ELF-1 (cell line): ENCODE measurements at places on chromosomes 12 and 14.

DNA sequence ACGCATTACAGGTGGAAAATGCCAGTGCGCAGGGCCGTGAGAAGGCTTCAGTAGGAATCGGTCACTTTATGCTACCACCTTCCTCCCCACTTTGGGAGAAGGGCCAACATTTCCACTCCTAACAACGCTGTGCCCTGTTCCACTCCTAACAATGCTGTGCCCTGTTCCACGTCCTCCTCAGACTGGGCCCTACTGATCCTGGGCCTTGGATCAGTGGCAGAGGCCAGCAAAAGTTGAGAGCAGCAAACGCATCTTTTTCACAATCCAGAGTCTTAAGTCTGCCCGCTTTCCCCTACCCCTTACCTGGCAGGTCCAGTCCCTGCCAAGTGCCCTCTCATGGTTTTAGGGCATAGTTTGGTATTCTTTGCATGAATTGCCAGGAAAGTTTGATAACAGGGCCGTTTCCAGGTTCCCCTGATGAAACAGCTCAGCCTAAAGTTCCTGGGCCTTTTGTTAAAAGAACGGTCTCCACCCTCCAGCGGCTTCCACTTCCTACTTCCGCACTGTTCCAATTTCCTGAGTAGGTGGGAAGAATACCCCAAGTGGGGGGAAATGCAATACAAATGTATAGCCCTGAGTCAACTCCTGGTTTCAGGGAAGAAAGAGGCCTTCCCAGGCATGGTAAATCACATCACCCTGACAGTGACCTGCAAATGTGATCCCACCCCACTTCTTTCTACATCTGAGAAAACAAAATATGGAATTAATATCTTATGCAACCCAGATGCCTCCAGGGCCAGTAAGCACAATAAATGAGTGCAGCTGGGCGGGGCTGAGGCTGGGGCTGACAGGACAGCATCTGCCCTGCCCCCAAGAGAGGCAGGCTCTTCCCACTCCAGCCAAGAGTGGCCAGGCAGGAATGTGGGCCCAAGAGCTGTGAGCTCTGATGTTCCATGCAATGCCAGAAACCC is 15.0 kb downstream of the KCTD10 start:
- DNase-seq, result peak; percentile 67

- peak; percentile 27 for DNase-seq
These were observed 632 bp downstream of the UBR7 start for GRCh38 chr14:93207468-93208308.

GRCh38 chr14:98692832-98693231 is 579.2 kb downstream of the BCL11B start:
- no peak for DNase-seq

DNA sequence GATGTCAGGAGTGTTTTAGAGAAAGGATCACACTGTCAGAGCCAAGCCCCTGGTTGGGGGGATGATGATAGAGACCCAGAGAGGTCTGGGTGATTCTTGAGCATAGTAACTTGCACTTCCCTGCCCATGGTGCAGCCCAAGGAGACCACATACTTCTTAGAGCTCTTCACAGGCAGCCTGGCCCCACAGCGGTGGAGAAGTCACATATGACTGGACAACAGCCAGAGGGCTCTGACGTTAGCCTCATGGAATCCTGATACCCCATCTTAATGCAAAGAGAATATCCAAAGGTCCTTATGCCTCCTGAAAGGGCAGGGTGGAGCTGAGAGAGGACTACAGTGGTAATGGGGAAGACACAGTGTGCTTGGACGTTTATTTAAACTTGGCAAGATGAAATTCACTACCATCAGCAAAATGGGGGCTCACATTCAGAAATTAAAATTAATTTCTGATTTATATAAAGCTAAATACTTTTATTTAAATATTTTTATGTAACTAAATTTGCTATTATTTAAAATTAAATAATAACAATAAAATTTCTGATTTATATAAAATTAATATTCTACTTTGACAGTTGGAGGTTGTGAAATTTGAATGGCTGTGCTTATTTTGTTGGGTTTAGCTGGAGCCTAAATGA is 131.3 kb downstream of the KTN1 start:
- peak; percentile 11 for DNase-seq

DNA sequence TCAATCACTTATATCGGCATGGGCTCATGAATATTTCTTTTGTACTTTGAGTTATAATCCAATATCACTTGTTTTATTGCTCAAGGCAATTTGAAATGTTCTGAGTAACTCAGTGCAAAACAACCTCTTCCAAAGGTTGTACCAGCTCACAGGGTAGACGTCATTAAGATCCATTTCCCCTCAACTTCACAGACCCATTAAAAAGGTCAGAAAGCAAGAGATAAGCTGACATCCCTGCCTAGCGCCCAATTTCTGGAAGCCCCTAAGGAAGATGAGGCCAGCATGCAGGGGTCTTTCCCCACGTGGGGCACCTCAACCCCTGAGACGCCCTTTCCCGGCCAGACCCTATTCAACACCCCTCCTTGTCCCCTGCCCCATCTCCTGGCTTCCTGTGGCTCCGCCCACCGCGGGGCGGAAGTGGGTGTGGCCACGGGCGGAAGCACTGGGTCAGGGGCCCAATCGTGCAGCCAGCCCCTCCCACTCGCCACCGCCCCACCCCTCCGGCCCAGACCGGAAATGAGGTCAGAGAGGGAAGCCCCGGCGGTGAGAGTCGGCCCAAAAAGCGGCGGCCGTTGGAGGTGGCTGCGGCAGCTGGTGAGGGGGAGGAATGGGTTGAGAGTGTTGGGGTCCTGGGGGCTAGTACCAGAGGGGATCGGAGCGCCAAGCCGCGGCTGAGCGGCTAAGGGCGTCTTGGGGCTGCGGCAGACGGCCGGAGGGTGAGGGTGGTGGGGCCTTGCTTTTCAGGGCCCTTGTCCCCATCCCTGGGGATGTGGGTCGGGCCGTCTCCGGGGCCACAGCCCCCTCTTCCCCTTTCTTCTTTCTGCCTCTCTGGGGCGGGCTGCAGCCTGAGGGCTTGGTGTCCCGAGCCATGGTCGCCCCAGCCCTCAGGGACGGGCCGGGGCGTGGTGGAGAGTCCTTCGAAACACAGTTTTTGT is at the start of gene GPATCH2L:
Gene GPATCH2L (plus strand): TSS at position 525 of the 935 bp plus-strand sequence. CDS start 2,442 bp downstream, outside the sequence.
- peak; percentile 93 for DNase-seq

- no peak for DNase-seq
These were observed 59.9 kb downstream of the BMP4 start for GRCh38 chr14:53896726-53897125.

GRCh38 chr12:132380641-132381040 is 51.3 kb upstream of the GALNT9 start:
- no peak for DNase-seq

DNA sequence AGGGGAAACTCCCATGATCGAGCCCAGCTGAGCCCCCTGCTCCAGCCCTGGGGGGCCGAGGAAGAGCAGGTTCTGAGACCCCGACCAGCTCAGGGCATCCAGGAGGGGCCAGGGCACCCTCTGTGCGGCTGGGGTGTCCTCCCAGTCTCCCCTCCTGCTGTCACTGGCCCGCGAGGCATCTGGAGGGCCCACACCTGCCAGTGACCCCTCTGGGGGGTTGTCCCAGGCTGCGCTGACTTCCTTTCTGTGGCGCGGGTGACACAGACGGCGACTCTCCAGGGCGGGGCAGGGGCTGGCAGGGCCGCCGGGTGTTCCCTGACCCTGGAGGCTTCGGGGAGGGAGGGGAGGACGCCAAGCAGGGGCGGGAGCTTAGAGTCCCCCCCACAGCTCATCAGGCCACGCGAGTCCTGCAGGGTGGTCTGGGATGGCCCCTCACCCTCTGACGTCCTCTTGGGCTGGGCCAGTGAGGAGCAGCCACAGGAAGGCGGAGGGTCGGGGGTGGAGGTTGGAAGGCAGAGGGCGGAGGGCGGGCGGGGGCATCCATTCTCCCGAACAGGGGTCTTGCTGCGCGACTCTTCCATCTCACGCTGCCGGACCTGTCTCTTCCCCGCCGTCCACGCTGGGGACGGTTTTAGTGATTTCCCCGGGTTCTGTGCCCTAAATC is 38.6 kb upstream of the FBRSL1 start:
- no peak for DNase-seq

DNA sequence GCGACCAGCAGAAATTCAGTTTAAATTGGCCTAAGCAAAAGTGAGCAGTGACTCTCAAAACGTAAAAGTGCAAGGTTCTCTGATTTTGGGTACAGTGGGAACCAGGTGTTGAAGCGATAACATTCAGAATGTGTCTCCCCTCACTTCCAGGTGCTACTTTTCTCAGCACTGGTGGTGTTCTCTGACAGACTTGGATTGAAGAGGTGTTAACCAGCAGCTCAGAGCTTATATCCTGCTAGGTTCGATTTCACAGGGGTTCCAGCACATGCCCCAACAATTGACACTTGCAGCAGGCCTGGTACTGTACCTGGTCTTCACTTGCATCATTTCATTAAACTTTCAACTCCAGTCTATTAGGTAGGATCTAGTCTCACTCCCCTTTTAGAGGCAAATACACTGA is 680.2 kb downstream of the VRK1 start:
- no peak for DNase-seq

DNA sequence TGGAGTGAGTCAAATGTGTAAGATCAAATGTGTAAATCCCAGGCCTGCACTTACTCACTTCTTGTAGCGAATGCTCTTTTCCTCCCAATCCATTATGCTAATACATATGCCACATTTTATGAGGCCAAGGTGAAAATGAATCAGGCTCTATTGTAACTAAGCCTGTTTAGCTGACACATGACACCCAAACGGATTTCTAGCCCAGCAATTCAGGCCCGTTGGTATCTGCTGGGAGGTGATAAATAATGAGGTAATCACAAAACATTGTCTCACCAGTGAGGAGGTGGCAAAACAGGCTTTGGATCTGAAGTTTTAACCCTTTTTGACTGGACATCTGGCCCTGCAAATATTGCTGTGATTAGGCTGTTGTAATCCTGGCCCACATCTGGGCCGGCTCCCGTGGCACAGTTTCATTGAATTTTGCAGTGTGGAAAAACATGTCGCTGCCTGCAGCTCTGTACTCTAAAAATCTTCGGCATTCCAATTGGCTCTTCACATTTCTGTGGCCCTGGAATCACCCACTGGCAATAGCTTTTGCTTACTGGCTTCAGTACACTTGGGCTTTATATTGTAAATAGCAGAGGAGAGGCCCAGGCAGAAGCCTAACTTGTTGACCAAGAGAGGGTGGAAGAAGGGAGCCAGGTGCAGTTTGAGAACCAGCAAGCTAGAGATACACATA is 106.1 kb downstream of the PAX9 start:
- peak; percentile 10 for DNase-seq

DNA sequence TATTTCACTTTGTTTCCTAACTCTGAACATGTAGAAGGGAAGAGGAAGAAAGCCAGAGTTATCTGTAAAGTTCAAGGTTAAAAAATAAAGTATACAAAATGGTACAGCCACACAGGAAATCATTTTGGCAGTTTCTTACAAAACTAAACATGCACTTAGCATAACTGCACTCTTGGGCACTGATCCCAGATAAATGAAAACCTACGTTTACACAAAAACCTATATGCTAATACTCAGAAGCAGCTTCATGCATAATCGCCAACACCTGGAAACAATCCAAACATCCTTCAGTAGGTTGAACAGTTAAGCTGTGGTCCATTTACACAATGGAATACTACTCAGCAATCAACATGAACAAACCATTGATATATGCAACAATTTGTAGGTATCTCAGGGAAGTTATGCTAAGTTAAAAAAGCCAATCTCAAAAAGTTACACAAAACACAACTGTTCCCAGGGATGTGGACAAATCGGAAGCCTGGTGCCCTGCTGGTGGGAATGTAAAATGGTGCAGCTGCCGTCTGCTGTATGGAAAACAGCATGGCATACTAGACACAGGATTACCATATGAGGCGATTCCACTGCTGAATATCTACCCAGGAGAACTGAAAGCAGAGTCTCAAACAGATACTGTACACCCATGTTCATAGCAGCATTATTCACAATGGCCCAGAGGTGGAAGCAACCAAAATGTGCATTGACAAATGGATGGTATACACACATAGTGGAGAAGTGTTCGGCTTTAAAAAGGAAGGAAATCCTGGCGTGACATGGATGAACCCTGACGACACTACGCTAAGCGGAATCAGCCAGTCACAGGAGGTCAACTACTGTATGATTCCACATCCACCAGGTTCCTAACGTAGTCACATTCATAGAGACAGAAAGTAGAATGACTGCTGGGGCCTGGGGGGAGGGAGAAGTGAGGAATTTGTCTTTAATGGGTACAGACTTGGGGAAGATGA is 37.7 kb downstream of the NRDE2 start:
- DNase-seq, result no peak

GRCh38 chr12:114681116-114681871 is 2.7 kb downstream of the TBX3 start:
- peak; percentile 44 for DNase-seq

DNA sequence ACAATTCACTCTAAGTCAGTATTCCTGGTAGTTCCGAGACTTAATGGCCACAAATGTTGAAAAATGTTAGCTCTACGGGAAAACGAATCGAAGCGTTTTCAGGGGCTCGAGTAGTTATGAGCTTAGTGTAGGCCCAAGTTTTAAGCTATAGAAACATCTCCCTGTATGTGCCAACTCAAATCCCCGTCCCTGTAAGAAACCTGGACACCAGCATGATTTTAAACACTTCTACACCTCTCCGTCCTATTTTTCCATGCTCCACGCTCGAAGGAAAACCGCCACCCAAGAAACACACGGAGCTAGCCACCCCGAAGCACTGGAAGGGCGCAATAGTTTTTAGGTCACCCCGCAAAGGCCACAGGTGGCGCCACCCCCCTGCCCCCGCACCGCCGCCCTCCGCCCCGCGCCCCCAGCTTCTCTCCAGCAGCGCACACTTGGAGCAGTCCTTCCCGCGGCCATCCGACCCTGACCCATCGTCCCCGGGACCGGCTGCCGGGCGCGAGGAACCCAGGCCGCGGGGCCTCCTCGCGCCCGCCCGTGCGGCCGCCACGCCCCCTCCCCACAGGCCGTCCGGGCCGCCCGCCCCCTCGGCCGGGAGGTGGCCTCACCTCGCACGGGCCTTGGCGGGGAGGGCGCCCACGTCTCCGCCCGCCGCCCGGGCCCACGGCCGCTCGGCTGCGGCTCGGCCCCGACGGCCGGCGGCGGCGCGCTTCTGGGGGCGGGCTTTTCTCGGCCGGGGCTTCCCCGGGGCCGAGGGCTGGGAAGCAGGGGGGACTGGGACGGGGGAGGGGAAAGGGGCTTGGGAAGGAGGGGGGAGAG is 522 bp downstream of the R3HDM2 start:
- no peak for DNase-seq

GRCh38 chr12:26164118-26164517 is 31.3 kb upstream of the SSPN start:
- DNase-seq, result no peak
